ENCODE measurements at places on chromosomes 13 and 19.

DNA sequence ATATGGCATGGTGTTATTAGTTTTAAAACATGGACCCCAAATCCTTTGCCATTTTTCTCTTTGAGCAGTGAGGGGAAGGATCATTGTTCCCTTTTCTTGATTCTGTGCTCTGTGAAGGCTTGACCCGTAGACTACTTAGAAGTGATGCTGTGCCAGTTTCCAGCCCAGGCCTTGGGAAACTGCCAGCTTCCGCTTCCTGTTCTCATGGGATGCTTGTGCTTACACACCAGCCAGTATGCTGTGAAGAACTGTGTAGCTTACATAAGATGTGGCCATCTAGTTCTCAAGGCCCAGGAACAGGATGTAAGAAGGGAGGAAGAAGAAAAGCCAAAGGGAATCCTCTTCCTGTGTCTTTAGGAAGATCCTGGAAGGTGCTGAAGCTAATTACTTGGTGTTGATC, 180.9 kb downstream of the PCCA start:
- no peak for DNase-seq

DNA sequence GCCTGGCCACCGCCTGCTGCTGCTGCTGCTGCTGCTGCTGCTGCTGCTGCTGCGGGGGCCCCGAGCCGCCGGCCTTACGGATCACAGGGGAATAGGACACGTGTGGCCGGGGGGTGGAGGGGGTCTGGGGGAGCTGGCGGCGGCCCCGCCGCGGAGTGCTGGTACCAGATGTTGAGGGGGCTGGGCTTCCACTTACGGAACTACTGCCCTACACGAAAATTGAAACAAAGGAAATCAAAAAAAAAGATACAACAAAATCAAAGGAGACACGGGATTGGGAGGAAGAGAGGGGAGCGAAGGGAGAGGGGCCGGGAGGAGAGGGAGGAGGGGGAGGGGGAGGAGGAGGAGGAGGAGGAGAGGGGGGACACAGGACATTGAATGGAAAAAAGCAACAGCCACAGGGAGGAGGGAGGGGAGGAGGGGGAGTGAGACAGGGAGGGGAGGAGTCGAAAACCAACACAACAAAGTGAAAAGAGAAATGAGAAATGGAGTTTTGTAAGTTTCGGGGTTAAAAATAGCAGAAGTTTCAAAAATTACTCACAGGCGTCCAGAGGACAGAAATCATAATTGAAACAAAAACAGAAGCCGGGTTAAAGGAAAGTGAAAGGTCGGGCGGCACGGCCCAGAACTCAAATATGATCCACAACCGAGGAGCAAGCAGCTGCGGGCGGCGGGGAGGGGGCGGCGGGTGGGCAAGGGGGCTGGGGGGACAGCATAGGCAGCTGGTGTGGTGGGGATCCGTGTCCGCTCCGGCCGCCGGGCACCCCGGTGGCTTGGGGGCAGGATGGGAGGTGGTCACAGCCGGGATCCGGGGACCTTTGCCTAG, 57.8 kb downstream of the IER2 start:
- DNase-seq = peak; percentile 47

DNA sequence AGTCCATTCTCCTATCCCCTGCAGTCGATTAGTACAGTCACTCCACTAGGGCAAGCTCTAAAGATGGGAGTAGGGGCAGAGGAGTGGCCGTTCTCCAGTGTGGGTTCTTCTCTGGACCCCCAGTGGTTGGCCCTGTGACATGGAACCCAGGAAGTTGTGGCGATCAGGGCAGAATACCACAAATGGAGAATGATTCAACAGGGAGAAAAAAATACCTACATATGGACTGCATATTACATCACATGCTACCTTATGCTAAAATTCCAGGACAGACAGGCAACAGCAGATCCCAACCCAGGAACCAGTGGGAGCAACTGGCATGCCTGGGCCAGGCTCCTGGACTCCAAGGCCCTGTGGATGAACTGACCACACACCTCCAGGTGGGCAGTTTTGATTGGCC, 20.4 kb downstream of the POU2F2 start:
- DNase-seq = no peak

DNA sequence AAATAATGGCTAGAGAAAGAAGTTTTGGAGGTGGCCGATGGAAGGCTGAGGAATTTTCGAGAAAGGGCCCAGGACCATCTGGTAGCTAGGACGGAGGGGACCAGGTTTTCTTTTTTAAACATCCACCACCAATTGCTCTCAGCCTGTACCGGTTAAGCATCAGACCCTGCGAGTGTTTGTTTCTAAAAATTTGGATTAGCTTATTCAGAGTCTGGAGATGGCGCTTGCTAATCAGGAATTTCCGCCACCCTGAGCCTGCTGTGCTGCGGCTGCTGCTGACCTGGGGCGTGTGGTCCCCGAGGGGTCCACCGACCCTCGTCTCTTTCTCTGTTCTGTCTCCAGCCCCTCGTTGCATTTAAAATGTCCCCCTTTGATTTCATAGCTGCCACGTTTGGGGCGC, 2.0 kb downstream of the UHRF1 start:
- no peak for DNase-seq

DNA sequence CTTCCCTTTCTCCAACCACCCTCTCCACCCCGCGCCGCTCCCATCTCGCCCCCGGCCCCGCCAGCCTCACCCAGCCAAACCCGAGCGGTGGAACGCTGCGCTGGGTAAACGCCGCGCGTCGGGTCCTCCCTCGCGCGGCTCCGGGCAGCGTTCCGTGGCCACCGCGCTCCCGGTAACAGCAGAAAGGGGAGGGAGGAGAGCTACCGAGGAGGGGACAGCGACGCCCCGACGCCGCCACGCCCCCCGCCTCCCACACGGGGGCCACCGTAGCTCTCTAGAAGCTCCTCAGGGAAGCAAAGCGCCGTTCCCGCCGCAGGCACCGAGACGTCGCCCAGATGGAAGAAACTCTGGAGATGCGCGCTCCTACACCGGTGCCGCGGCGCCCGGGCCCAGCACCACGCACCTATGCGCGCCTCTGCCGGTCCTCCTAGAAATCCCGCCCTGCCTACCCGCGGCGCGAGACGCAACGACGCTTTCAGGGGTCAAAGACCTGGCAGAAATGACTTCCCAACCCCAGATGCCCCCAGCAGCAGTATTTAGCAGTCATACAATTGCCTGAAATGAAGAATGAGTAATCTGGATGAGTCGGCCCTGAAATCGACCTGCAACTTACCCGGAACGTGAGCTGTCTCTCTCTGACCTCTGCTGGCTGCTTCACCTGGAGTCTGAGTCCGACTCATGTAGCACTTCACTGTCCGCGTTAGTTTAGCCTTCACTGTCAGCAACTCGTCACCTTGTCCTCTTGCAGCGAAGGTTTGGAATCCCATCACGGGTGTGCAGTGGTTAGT, at the start of gene RUBCNL:
RUBCNL (minus strand) TSS at position 189 of the 788 bp plus-strand sequence. CDS start 14,777 bp downstream, outside the sequence.
- no peak for DNase-seq

- no peak for DNase-seq
These were observed 121.2 kb downstream of the STARD13 start for GRCh38 chr13:33164331-33164730.

DNA sequence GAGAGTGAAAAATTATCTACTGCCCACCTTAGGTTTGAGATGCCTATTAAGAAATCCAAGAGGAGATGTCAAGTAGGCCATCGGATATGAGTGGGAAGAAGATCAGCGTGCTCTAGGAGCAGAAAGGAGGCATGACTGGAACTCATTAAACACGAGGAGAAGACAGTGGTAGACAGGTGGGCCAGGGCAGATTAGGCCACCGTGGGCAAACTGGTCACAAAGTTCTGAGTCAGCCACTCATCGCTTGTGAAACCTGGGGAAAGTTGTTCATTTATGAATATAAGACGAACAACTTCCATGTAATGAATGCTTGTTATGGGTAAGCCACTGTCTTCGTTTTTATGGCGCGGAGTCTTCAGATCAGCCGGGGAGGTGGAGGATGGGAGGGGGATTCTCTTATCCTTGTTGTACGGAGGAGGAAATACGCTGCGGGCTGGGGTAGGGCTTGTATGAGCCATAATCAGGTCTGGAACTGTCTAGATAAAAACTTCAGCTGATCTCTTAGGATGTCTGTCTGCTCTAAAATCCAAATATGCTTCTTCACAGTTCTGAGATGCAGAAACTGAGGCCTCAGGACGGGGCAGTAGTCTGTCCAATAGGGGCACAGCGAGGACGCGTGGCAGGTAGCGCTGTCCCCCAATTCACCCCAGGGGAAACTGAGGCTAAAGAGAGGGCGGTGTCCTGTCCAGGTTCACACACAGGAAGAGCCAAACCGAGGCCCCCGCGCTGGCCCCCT, 1.1 kb upstream of the ZNF444 start:
- no peak for DNase-seq

DNA sequence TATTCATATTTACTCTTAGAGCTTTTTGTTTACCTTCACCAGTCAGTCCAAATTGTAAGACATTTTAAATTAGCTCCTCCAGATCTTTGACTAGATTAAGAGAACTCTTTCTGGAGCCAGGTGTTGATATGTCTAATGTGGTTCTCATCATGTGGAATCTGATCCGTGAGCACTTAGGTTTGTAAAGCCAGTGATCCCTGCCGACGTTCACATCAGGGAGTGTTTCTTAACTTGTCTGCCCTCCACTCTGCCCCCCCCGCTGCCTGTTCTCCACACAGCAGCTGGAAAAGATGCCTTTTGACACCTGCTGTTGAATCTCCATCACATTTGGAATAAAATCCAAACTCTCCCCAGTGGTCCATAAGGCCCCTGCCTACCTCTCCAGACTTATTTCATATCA, 17.7 kb downstream of the METTL21C start:
- DNase-seq = no peak

DNA sequence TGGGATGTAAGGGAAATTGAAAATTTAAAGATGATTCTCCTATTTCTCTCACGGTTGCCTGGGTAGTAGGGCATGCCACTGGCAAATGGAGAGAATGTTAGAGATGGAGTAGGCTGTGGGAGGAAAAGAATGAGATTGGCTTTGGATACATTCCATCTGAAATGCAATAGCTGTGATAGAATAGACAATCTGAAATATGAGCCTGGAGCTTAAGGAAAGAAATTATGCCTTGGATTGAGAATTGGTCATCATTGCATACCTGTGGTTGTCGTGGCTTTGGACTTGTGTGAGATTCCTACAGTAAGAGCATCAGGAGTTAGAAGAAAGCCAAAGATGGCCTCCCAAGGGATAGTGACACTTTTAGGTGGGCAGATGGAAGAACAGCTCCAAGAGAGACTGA, 305.1 kb upstream of the SLC10A2 start:
- DNase-seq = no peak

- DNase-seq = no peak
These were observed 193.0 kb upstream of the NBEA start for GRCh38 chr13:34749046-34749445.

GRCh38 chr13:113317031-113317430, 20.0 kb downstream of the LAMP1 start:
- no peak for DNase-seq

GRCh38 chr19:948842-949496, 23.1 kb downstream of the ARID3A start:
- DNase-seq = no peak

DNA sequence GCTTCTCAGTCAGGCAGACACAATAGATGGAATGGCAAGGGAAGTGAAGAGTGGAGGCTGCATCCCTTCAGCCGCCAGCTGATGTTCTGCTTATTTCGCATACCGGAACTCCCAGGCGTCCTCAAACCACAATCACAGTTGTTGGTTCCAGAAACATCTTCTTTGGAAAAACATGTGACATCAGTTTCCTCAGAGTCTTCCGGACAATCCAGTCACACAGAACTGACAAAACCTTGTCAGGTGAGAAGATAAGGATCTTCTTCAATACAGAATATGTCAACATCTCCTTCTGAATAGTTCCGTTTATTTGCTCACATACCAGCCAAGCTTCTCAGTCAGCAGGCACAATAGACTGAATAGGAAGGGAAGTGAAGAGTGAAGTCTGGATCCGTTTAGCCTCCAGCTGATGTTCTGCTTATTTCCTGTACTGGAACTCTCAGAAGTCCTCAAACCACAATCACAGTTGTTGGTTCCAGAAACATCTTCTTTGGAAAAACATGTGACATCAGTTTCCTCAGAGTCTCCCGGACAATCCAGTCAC, 45.1 kb upstream of the CEACAM21 start:
- DNase-seq = no peak

DNA sequence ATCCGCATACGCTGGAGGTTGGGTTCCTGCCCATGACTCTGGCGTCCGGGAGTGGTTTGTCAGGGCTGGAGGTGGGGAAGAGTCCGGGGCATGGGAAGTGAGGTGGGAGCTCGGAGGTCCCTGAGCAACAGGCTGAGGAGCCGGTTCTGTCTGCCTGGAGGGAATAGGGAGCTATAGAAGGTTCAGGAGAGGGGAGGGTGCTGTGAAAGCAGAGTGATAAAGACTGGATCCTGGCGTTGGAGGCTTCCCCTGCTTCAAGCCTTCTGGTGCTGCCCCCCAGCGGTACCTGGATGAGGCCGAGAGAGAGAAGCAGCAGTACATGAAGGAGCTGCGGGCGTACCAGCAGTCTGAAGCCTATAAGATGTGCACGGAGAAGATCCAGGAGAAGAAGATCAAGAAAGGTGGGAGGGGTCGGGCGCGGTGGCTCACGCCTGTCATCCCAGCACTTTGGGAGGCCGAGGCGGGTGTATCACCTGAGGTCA, 2.6 kb downstream of the HMG20B start:
- no peak for DNase-seq

DNA sequence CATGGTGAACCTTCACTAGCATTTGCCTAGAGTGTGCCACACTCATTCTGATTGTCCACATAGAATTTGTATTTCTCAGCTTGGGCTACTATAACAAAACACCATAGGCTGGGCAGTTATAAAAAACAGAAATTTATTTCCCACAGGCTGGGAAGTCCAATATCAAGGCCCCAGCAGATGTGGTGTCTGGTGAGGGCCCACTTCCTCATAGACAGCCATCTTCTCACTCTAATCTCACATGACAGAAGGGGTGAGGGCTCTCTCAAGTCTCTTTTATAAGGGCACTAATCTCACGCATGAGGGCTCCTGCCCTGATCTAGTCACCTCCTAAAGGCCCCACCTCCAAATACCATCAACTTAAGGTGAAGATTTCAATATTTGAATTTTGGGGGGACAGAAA, 53.6 kb downstream of the LRRC63 start:
- no peak for DNase-seq

GRCh38 chr13:51674276-51674675, 90.0 kb downstream of the WDFY2 start:
- no peak for DNase-seq

- no peak for DNase-seq
These were observed 3.9 kb downstream of the MIDN start for GRCh38 chr19:1252221-1252820.

- no peak for DNase-seq
These were observed 203.5 kb upstream of the UBL3 start for GRCh38 chr13:30053939-30054338.

DNA sequence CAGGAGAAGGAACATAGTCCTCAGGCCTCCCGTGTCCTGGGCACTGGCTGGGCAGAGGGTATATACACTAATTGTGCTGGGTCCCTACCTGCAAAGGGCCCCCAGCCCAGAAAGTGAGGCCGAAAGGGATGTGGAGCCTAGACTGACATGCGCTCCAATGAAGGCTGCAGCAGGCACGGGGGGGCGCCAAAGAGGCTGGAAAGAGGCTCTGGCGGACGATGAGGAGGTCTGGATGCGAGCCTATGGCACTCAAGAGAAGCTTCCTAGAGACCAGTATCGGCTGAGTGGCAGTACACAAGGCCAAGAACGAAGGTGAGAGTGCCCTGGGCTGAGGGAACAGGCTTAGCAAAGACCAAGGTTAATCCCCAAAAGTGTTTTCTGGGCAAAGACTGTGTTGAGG, 16.6 kb downstream of the VRK3 start:
- DNase-seq = no peak

Data from activated T-helper 1 cell treated with anti-CD3 and anti-CD28 coated beads, Interleukin-2, amount 50 U/mL, for 16 hours (primary cell).